ENCODE measurements at places on chromosomes 2 and 18. TPM values are rescaled to one million over a fixed set of nuclear protein-coding genes. Genes with fewer than 3 reads are reported as not detected.

- H3K27me3 ChIP-seq, result peaks cover 7% of the 10 kb centered on the region
- H3K36me3 ChIP-seq, result no peaks in the 10 kb centered on the region
- no peak overlapping the region for H3K4me3 ChIP-seq
- peaks cover 4% of the 10 kb centered on the region for H3K4me1 ChIP-seq
- no peak for DNase-seq
- no peak overlapping the region for H3K27ac ChIP-seq
Measured at GRCh38 chr18:44066541-44066940, 614.1 kb upstream of the SETBP1 start.

GRCh38 chr18:9094307-9095226, 7.9 kb upstream of the NDUFV2 start:
- H3K4me3 ChIP-seq, result no peak overlapping the region
- H3K36me3 ChIP-seq, result no peaks in the 10 kb centered on the region
- H3K27me3 ChIP-seq, result no peaks in the 10 kb centered on the region
- no peak for DNase-seq
- H3K27ac ChIP-seq, result peak overlapping the region; percentile 70

DNA sequence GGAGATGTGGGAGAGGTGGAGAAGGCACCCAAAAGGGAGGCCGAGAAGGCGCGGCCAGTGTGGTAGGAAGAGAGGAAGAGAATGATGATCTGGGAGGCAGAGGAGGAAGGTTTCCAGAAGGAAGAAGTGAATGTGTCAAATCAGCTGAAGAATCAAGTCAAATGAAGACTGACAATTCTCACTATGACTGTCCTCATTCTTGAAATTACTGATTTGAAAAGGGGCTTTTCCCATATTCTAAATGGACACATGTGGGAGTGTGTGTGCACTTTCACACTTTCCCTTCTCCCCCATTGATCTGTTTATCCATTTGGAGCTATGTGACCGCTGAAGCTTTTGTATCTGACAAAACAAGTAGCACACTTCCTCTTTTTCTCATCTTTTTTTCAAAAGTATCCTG, 6.1 kb downstream of the AFF3 start:
- no peaks in the 10 kb centered on the region for H3K36me3 ChIP-seq
- peaks cover 7% of the 10 kb centered on the region for H3K27me3 ChIP-seq
- no peaks in the 10 kb centered on the region for H3K4me1 ChIP-seq
- no peak overlapping the region for H3K27ac ChIP-seq
- DNase-seq, result no peak
- no peak overlapping the region for H3K4me3 ChIP-seq

DNA sequence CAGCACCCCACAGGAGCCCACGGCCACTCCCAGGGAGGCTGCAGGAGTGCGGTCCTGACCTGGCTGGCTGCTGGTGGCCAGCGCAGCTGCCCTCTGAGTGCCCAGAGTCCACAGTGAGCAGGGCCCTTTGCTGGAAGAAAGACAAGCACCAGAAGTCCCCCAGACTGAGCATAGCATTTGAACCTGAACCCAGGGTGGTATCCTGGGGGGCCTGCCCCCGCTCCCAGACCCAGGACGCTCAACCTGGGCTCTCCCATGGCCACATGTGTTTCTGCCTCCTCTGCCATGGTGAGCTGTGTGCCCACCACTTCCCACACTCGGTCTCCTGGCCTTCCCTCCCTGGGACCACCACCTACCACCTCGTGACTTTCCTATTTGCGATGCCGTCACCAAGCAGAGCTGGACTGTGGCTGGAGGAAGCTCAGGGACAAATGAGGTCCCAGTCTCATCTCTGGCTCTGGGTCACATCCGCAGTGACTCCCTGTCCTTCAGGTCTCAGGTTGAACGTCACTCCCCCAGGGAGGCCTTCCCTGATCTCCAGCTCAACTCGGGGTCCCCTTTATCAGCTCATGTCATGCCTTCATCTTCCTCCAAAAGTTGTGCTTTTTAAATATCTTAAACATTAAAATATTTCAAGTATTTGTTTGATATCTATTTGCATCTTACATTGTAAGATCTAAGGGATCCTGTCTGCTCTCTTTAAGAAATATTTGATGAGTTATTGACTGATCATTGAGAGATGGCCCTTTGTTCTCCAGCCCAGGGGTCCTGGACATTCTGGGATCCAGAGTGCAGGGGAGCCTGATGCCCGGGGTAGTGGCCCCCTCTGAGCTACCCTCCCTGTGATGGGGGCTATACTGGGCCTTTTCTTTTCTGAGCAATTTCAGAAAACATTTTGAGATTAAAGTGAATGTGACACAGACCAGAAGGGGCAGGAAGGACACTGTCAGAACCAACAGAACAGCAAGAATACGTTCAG, 16.4 kb upstream of the GPR55 start:
- H3K4me3 ChIP-seq, result no peak overlapping the region
- H3K36me3 ChIP-seq, result no peaks in the 10 kb centered on the region
- no peak for DNase-seq
- H3K27me3 ChIP-seq, result peaks cover 7% of the 10 kb centered on the region
- H3K4me1 ChIP-seq, result peaks cover 4% of the 10 kb centered on the region

The FMNL2 gene
- 62.1 TPM for total RNA-seq

All from type B pancreatic cell (in vitro differentiated cells).